Stimulated activated CD8-positive, alpha-beta memory T cell treated with anti-CD3 and anti-CD28 coated beads, Interleukin-4, amount 100 ng/mL, for 1 hour (primary cell): ENCODE measurements at places on chromosomes 3 and 15.

DNA sequence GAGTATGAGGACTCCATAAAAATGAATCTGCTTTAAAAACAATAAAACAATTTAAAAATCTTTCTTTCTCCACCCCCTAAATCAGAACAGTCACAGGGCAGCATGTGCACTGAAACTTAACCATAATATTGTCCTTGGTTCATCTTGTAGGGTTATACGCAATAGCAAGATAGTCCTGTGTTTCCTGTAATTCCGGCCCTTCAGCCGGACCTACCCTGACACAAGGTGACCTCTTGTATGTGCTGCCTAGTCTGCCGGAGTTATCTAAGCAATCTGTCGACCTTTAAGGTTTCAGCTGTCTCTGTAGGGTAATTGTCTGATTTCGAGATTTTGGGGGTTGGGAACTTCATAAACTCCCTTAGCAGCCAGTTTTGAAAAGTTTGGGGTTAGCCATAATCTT is 99.9 kb downstream of the DHX36 start:
- no peak for DNase-seq

GRCh38 chr3:19937459-19938294 is 3.7 kb upstream of the EFHB start:
- DNase-seq, result no peak

GRCh38 chr3:133381346-133382109 is 18.3 kb upstream of the BFSP2 start:
- DNase-seq, result no peak

- DNase-seq, result no peak
Measured at GRCh38 chr15:39156166-39156565, 424.7 kb upstream of the THBS1 start.

GRCh38 chr15:89413877-89414276 is 79.3 kb upstream of the POLG start:
- DNase-seq, result no peak

GRCh38 chr3:35817216-35817615 is 177.9 kb downstream of the ARPP21 start:
- DNase-seq, result no peak

DNA sequence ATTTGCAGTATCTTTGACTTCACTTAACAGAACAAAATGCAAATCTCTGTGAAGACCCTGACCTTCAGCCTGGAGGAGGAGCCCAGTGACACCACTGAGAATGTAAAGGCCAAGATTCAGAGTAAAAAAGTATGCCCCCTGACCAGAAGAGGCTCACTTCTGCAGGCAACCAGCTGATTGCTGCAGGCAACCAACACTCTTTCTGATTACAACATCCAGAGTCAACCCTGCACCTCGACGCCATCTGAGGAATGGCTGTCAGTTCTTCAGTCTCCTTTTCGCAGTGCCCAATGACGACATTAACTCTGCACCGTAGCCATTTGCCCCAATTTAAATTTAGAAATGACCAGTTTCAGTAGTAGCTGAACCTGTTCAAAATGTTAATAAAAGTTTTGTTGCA is 14.9 kb downstream of the ATP13A3 start:
- DNase-seq, result no peak

- DNase-seq, result no peak
Measured at GRCh38 chr15:41333026-41333562, 413 bp downstream of the NUSAP1 start.

DNA sequence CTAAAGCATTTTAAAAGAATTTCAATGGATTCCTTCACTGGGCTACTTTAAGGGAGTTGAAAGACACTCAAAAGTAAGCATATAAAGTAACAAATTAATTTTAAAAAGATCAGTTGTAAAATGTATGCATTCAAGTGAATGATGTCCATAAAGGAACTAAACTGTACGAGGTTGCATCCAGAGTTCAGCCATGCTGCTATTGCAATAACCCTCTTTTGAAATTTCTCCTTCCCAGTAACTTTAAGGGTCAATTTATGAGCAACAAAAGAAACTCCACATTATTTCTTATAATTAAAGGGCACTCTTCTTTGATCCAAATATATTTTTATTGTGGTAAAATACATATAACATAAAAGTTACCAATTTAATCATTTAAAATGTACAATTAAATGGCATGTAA is 22.9 kb downstream of the BTLA start:
- no peak for DNase-seq

GRCh38 chr3:172913911-172914655 is 163.6 kb downstream of the ECT2 start:
- no peak for DNase-seq

DNA sequence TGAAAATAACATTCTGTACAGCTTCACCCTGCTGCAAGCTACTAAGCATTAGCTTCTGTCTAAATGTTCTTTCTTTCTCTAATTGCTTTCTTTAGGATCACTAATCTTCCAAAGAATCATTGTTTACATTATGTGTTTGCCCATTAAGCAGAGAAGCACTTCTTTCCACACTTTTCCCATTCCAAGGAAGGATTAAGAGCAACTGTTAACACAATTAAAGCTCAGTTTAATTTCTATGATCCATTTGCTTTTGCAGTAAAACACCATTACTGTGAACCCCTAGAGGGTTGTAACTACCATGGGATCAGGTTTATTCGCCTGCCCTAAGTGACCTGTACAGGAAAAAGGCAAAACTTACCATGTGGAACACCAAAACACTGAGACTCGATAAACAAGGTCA is 125.8 kb upstream of the ZNF385D start:
- no peak for DNase-seq

GRCh38 chr3:77298417-77298816 is 258.5 kb downstream of the ROBO2 start:
- no peak for DNase-seq

DNA sequence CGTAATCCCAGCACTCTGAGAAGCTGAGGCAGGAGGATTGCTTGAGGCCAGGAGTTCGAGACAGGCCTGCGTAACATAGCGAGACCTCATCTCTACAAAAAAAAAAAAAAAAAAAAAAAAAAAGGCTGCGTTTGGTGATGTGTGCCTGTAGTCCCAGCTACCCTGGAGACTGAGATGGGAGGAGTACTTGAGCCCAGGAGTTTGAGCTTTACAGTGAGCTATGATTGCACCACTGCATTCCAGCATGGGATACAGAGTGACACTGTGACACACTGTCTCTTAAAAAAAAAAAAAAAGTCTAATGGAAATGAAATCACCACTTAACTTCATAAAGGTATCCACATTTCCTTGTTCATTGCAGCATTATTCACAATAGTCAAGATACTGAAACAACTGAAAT is 65.5 kb downstream of the THBS1 start:
- no peak for DNase-seq

DNA sequence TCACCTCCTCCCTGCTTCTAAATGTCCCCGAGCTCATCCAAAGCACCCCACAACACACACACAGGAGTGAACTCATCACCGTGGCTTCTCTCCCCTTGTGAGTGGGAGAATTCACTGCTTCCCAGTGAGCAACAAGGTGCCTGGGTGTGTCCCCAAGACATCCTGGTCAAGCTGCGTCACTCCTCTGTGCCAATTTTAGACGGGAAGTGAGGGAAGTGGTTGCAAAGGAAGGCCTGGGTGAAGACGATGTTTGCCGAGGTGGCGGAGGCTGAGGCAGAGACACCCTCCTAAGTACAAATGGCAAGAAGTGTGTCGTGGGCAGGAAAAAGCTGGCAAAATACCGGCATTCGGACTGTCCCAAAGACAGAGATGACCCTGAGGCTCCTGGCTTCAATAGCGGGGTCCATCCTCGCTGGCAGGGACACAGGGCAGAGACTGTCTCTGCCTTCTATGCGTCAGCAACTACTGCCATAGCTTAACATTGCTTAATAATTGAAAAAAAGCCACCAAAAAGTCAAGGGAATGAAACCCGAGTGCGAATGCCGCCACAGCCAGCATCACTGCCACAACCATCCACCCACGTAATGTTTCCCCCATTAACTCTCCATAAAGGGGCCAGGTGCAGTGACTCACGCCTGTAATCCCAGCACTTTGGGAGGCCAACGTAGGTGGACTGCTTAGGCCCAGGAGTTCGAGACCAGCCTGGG is 72.8 kb downstream of the VGLL4 start:
- DNase-seq, result no peak

GRCh38 chr15:98612490-98613110 is 35.7 kb upstream of the IGF1R start:
- DNase-seq, result no peak

- no peak for DNase-seq
Measured at GRCh38 chr3:100084100-100084806, 30.0 kb downstream of the FILIP1L start.

GRCh38 chr15:32977506-32977905 is 217.0 kb downstream of the FMN1 start:
- DNase-seq, result no peak

- no peak for DNase-seq
Measured at GRCh38 chr3:184337399-184337714, at the start of gene FAM131A. Gene FAM131A, plus strand, starts transcription at chr3:184337600. Its CDS starts 31 bp downstream, at chr3:184337631.

DNA sequence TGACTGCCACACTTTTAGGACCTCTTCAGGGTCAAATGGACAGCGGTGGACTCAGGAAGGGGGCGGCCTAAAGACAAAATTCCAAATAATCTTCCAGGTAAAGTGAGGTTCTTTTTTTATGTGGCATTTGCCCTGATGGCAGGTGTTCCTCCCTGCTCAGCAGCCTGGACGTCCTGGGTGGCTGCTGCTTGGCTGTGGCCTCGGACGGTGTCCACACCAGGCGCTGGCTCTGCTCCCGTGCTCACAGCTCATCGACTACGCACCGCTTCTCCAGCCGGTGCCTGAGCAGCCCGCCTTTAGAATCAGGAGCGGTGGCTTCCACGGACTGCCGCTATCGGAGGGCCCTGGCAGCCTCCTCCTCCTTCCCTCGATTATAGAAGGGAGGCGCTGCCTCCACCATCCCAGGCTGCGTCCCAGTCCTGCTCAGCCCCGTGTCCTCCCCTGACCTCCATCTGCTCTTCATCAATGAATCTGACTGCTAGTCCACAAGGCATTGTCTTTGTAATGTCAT is 41.9 kb downstream of the PCSK6 start:
- DNase-seq, result no peak

- no peak for DNase-seq
Measured at GRCh38 chr15:56919609-56920366, 1.3 kb downstream of the TCF12 start.
